SK-MEL-5 (cell line): ENCODE measurements at places on chromosomes 2 and 18. TPM values are rescaled to one million over a fixed set of nuclear protein-coding genes. Genes with fewer than 3 reads are reported as not detected.

Gene NR4A2
- 4.3 and 5.2 TPM in 2 replicates for total RNA-seq

Gene CFAP210
- total RNA-seq = not detected in 2 replicates

Gene SERPINB12
- not detected in 2 replicates for total RNA-seq

- DNase-seq = no peak
These were observed 175.2 kb upstream of the PKDCC start for GRCh38 chr2:41872646-41873045.

GRCh38 chr2:28300485-28301341 is 91.9 kb upstream of the FOSL2 start:
- peak; percentile 28 for DNase-seq

DNA sequence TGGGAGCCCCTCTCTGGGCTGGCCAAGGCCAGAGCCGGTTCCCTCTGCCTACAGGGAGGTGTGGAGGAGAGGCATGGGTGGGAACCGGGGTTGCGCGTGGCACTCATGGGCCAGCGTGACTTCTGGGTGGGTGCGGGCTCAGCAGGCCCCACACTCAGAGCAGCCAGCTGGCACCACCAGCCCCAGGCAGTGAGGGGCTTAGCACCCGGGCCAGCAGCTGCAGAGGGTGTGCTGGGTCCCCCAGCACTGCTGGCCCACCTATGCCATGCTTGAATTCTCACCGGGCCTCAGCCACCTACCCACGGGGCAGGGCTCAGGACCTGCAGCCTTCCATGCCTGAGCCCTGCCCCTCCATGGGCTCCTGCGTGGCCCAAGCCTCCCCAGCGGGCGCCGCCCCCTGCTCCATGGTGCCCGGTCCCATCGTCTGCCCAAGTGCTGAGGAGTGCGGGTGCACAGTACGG is 248.5 kb upstream of the HNMT start:
- no peak for DNase-seq

DNA sequence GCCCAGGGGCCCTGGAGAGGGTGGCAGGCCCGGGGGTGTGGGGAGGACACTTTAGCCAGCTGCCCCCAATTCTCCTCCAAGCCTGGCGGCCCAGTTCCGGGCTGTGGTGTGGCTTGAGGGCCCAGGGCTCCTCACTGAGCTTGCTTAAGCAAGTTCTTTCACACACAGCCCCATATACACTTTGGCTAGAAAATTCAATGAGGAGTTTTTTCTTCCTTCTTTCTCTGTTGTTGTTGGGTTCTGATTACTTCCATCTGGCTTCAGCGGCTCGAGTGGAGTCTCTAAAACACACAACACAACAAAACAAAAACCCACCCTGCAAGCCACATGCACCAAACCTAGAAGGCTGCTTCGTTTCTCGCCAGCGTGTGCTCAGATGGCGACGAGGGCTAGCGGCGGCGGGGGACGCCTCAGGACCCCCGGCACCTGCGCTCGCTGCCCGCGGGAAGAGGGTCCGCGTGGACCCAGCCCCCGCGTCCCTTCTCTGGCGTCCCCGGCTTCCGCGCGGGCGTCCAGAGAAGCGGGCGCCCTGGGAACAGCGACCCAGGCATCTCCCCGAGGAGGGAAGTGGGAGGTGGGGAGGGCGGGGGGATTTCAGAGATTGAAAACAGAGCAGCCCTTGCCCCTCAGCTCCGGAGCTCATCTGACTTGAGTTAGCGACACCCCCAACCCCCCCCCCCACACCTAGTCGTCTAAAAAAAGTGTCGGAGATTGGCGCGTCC is 577 bp upstream of the GLI2 start:
- no peak for DNase-seq

DNA sequence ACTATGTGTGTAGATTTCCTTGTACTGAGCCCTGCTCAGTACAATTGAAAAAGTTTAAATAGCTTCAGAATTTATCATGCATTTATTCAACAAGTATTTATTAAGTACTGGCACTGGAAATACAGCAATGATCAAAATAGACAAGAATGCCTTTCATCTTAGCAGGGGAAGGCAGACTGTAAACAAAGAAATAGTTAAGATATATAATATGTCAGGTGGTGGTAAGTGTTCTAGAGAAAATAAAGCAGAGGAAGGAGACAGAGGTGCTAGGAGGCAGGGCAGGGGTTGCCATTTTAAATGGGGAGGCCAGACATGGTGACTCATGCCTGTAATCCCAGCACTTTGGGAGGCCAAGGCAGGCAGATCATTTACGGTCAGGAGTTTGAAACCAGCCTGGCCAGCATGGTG is 13.6 kb upstream of the LIPG start:
- DNase-seq = no peak

GRCh38 chr18:24937639-24938275 is 414.2 kb downstream of the ZNF521 start:
- no peak for DNase-seq

- DNase-seq = no peak
These were observed 1323.2 kb upstream of the DDX18 start for GRCh38 chr2:116491292-116491691.

- no peak for DNase-seq
These were observed 1386.4 kb upstream of the ZEB2 start for GRCh38 chr2:145906354-145906753.

DNA sequence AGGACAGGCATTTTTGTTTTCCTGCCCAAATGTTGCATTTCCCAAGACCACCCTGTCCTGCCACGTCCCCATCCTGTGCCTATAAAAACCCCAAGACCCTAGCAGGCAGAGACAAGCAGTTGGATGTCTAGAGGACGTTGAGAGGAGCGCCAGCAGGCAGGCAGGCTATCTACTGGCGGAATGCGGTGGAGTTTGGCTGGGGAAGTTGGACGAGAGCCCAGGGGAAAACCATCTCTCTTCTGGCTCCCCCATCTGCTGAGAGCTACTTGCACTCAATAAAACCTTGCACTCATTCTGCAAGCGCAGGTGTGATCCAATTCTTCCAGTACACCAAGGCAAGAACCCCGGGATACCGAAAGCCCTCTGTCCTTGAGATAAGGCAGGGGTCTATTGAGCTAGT is 72.5 kb downstream of the ARL6IP6 start:
- no peak for DNase-seq

DNA sequence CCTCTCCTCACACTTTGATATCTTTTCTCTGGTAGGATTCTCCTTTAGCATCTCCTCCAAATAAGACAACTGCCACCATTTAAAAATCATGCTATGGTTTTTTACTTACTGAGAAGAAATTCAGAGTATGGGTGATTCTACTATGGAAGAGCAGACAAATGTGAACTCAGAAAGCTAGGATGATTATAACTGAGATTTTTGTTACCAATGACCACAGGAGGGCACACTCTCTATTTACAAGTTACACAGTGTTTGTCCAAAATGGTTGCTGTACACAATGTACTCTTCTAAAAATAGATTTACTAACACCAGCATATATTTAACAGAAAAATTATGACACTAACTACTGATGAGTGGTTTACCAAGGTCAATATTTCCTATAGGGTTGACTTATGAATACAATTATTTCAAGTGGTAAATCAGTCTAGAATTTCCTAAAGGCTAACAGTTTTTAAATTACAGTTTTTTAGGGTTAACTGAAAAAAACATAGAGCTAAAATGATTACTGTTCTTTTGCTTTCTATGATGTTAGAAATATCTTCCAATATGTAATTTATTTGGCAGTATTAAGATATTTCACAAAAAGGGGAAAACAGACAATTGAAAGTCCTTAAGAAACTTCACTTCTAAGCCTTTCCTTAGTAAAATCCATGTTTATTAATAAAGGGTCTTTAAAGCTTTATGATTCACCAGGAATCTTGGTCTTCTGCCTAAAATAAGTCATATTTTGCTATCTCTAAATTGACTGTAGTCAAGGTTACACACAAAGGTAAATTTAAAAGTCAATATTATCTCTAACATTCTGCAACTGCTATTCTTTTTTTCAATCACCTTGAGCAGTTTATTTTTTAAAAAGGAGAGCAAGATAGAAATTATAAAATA is 57.2 kb downstream of the MAP4K3 start:
- DNase-seq = peak; percentile 86

DNA sequence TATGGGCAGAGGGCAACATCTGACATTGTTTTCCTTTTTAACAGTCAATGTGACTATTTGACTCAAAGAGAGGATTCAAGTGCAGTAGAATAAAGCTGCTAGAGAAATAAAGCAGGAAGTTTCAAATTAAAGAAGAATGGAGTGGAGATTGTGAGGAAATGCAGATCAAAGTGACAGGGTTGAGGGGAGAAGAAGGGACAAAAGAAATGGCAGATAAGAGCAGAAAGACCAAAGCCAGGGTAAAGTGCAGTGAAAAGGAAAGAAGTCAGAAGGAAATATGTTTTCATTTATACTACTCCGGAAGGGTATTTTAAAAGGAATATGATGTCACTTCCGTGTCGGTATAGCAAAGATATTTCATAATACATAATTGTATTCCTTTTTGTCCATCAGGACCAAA is 297.5 kb upstream of the CRIM1 start:
- DNase-seq = no peak

DNA sequence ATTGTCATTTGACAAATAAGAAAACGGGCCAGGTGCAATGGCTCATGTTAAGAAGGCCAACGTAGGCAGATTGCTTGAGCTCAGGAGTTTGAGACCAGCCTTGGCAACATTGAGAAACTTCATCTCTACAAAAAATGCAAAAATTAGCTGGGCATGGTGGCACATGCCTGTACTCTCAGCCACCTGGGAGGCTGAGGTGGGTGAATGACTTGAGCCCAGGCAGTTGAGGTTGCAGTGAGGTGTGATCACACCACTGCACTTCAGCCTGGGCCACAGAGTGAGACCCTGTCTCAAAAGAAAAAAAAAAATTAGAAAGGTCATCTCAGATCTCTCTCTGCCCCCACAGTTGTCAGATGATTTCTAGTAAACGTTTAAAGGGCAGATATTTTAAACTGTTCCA is 4.4 kb downstream of the SESTD1 start:
- no peak for DNase-seq
